T-helper 9 cell (primary cell): ENCODE measurements at places on chromosomes 7 and 10.

- no peak for DNase-seq
Observed at GRCh38 chr7:30226614-30227268, 57.7 kb upstream of the ZNRF2 start.

DNA sequence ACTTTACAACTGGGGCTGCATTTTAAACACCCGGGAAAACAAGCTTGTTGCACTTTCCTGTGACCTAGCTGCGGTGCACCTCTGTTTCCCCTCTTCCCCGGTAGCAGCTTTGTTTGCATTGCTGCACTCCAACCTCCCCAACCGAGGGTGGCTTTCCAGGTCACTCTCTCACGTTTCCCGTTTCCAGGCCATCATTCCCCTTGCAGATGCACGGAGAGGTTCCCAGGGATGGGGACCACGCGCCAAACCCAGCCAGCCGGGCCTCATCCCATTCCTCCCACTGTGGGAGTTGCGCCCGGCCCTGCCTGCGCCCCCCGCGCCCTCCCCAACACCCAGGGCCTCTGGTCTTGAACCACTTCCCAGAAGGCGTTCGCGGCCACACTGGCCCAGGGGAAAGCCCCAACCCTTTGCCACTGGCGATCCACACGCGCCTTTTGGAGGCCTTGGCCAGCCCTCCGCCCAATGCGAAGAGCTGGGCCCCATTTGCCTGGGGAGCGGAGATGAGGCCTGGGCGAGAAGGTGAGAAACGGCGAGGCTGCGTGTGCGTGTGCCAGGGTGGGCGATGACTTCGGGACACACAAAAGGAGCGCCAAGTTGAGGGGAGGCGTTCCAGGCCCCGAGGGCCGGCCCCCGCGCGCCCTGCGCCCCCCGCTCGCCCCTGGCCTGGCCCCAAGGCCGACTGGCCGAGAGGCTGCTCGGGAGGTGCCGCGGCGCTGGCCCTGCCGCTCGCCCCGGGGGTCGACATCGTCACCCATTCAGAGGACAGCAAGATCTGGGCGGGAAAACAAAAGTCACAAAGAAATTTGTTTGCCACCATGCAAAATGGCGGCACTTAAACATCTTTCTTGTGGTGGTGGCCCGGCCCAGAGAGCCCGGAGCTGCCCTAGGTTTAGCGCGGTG lies 15.9 kb downstream of the SKIDA1 start:
- DNase-seq: no peak

DNA sequence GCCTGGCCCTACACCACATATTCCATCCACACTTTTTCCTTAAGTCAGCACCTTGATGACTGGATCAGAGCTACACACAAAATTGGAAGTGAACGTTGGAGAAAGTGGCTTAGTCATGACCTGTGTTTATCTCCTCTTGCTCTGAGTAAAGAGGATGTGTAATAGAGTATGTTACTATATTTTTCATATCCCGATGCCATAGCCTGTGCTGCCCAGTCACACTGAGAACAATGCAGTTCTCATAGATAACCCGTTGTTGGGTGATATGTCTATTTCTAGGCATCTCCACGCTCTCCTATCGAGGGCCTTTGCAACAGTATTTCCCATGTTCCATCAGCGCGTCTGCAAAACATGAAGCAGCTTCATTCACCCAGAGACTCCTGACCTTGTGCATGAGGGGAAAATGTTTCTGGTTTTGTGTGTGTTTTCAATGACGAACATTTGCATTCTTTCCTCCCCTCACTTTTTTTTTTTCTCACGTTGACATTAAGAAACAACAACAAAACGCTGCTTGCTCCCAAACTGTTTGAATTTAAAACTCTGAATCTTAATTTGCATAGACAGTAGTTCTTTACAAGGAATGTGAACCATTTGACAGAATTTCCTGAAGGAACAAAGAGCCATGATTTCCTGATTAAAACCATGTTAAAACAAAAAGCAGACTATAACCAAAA lies 43.4 kb downstream of the GRK5 start:
- no peak for DNase-seq

- no peak for DNase-seq
Observed at GRCh38 chr7:30659312-30659711, 22.9 kb downstream of the CRHR2 start.

DNA sequence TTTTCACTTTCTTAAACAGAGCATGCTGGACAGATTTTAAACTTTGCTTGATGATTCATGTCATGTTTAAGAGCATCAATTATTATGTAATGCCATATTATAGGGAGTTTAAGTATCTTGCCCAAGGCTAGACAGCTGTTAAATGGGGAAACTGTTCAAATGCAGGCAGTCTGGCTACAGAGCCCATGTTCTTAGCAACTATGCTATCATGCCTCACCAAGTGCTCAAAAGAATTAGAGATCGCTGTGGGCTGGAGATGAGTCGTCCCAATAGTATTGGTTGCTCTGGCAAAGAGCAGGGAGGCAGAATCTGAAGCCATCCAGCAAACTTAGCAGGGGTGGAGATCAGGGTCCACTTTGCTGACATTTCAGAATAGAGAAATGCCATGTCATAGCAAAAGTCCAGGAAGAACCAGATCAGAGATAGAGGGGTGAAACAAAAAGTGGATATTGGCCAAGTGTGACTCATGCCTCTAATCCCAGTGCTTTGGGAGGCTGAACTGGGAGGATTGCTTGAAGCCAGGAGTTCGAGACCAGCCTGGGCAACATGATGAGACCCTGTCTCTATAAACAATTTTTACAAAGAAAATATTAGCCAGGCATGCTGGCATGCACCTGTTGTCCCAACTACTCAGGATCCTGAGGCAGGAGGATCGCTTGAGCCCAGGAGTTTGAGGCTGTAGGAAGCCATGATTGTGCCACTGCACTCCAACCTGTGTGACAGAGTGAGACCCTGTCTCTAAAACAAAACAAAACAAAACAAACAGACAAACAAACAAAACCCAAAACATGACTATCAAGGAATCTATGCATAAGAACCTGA lies 57.8 kb downstream of the BAMBI start:
- no peak for DNase-seq

DNA sequence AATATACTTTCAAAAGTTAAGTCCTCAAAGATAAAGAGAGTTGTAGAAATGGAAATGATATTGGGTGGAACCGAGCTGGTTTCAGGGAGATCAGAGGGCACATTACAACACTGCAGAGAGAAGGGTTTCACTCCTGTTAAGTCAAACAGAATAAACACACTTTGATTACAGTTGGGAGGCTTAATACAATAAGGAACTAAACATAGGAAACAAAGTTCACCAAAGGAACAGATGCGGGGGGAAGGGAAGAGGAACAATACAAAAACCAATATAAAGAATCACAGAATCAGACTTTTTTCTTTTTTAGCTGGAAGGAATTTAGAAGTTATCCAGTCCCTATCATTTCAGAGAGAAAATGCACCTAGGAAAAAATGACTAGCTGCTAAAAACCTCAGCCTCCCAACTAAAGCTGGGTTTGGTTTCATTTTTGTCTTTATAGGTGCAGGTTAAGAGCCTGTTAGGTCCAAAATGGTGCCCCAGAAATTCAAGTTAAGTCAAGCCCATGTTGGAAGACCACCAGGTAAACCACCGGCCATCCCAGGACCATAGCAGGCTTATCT lies 81.9 kb downstream of the DNMBP start:
- no peak for DNase-seq

DNA sequence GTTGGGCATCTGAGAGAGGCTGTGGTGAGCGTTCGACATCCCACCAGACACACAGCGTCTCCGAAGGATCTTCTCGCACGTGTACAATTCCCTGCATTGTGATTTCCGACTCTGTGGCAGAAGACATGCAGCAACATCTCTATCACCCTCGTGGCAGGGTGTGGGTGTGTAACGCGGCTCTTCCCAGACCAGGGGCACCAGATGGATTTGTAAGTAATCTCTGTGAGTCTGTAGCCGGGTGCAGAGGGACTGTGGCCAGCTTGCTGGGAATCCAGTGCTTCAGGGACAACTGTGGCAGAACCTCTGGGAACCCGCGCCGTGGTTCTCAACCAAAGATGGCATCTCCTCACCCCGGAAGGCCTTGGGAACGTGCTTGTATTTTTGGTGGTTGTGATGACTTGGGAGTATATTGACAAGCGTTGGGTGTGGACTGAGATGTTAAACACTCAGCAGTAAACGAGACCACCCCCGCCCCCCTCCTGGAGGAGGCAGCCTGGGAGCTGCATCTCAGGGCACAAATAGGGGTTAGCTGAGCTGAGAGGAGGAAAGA lies 21.2 kb downstream of the FOXL3 start:
- no peak for DNase-seq

GRCh38 chr10:82826132-82826531 lies 951.1 kb downstream of the NRG3 start:
- no peak for DNase-seq

- DNase-seq: no peak
Observed at GRCh38 chr10:93788413-93789208, 30.9 kb downstream of the LGI1 start.

- DNase-seq: no peak
Observed at GRCh38 chr7:47471831-47472230, 110.1 kb downstream of the TNS3 start.

GRCh38 chr10:91566115-91566514 lies 66.8 kb downstream of the PPP1R3C start:
- no peak for DNase-seq

- no peak for DNase-seq
Observed at GRCh38 chr10:96107623-96108038, 22.5 kb upstream of the ZNF518A start.

- DNase-seq: no peak
Observed at GRCh38 chr7:79837915-79838314, 296.7 kb upstream of the GNAI1 start.

DNA sequence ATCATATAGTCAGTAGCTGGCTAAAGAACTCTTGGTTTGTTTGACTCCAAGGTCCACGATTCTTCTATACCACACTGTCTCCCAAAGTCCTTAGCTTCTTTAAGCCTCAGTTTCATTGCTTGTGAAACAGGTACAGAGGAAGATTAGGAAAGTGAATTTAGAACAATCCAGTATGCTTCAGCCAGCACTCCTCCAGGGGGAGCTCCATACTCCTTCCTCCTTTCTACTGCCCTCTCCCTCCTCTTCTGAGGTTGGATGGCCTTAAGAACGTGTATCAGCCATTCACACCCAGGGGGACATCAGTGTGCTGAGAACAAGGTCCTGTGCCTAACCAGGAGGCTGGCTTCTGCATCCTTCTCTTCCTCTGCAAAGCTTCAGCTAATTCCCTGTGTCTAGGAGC lies 54.8 kb upstream of the CALD1 start:
- no peak for DNase-seq

DNA sequence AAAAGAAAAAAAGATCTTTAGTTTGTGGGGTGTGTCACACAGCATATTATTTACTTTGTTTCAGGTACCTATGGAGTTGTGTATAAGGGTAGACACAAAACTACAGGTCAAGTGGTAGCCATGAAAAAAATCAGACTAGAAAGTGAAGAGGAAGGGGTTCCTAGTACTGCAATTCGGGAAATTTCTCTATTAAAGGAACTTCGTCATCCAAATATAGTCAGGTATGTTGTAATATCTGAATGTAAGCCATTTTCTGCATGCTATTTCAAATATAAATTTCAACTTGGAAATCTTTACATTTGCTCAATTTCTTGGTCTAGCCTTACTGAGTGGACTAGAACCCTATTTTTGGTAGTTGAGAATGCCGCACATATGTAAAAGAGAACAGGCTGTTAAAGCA lies 6.4 kb downstream of the CDK1 start:
- DNase-seq: no peak

- no peak for DNase-seq
Observed at GRCh38 chr7:85153715-85154114, 33.1 kb downstream of the SEMA3D start.

DNA sequence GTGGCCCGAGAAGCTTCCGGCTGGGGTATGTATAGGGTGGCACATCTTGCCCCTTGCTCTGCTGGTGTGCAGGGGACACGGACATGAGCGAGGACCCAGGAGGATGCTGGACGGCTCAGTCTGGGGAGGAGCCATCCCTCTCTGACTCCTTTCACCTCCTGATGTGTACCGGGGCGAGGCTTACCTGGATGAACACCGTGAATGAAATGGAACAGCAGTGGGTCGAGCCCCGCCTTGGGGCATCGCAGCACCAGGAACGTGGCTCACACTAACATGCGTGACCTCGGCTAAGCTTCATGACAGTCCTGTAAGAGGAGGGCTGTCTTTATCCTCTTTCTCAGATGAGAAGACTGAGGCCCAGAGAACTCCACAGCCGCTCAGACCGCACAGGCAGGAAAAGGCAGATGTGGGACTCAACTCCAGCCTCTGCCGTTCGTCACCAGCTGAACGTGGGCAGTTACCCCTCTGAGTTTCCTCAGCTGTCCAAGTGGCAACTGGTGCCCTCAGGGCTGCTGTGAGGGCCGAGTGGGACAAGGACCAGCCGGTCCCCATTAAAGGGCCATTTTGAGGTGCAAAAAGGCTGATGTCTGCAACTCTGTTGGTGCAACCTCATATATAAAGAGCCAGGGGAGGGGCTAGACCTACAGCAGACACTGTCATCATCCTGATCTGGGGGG lies 54.5 kb downstream of the INSIG1 start:
- DNase-seq: no peak

- no peak for DNase-seq
Observed at GRCh38 chr7:29040579-29040925, 82.4 kb upstream of the TRIL start.

DNA sequence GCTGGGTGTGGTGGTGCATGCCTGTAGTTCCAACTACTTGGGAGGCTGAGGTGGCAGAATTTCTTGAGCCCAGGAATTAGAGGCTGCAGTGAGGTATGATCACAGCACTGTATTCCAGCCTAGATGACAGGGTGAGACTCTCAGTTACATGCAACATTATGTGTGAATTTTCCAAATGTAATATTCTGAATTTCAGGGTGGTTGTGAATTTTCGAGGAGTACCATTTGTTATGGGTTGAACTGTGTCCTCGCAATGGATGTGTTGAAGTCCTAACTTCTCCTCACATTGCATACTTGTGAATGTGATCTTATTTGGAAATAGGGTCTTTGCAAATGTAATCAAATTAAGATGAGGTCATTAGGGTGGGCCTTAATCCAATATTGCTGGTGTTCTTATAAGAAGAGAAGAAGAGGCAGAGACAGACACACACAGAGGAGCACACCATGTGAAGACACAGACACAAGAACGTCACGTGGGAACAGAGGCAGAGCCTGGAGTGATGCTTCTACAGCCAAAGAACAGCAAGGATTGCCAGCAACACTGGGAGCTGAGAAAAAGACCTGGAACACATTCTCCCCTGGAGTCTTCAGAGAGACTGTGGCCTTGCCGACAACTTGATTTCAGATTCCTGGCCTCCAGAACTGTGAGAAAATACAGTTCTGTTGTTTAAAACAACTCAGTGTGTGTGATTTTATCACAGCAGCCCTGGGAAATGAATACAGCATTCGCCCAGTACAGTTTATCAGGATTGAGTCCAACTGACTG lies 91.9 kb downstream of the ZNF783 start:
- no peak for DNase-seq

DNA sequence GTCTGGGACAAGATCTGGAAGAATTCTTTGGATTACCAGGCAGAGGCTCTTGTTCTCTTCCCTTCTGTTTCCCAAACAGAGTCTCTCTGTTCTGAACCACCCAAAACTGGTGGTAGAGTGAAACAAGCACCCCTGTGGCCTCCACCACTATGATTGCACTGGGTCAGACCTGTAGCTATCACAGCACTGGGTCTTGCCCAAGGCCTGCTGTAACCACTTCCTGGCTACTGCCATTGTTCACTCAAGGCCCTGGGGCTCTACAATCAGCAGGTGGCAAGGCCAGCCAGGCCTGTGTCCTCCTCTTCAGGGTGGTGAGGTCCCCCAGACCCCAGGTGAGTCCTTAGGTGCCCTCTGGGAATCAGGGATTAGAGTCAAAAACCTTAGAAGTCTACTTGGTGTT lies 4.1 kb upstream of the LRRC17 start:
- no peak for DNase-seq
